ENCODE measurements at places on chromosomes 16 and 17.

- DNase-seq, result no peak
These were observed 44.8 kb upstream of the MSI2 start for GRCh38 chr17:57211543-57211942.

DNA sequence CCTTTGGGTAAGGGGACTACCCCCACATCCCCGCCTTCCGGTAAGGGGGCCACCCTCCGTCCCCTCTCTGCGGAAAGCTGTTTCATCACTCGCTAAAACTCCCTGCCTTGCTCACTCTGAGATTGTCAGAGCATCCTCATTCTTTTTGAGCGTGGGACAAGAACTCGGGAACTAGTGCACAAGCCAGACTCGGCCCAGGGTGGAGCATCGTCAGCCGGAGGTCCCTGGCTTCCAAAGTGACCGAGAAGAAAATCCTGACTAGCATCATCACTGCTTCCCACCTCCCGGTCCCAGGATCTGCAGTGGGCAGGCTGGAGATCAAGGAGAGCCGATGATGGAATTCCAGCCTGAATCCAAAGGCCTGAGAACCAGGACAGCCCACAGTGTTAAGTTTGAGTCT is 380.3 kb downstream of the SEC14L1 start:
- no peak for DNase-seq

GRCh38 chr17:15238057-15238456 is 27.1 kb downstream of the PMP22 start:
- DNase-seq, result no peak

DNA sequence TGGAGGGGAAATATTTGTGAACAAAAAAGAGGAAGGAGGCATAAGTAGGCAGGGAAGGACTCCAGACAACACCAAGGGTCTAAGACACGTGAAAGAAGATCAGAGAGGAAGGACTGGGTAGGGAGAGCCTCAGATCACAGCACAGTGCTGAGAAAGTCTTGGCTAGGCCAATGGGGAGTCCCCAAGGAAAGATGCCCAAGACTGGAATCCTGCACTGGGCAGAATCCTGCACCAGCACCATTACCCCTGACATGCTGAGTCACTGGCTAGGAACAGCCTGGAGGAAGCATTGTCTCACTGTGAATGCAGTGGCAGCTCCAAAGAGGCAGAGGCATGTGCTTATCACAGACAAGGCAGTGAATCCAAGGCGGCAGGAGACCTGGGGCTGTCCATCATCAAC is 19.2 kb downstream of the CLEC19A start:
- DNase-seq, result no peak

DNA sequence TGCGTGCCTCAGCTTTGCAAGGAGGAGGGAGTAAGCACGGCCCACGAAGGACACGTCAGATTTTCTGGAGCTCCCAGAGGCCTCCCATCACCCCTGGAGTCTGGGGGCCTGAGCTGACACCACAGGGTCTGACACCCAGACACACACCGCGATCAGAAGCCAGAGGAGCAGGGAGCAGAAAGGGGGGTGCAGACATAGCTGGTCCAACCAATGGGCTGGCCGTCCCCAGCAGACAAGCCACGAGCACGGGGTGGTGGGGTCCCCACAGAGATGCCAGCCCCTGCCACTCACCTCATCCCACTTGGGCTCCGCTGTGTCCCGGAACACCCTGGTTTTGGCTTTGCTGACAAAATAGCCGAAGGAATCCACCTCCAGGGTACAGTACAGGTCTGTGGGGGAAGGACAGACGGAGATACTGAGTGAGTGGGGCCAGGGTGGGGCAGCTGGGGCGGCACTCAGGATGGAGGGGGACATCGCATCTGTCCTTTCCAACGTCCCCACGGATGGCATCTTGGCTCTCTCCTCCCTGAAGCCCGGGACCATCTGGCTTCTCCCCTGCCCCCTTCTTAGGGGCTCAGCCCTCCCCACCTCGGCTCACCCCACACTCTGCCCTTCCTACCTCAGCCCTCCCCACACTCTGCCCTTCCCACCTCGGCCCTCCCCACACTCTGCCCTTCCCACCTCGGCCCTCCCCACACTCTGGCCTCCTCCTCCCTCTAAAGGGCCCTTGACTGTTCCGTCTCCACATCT is 53.5 kb downstream of the TIMM22 start:
- no peak for DNase-seq

DNA sequence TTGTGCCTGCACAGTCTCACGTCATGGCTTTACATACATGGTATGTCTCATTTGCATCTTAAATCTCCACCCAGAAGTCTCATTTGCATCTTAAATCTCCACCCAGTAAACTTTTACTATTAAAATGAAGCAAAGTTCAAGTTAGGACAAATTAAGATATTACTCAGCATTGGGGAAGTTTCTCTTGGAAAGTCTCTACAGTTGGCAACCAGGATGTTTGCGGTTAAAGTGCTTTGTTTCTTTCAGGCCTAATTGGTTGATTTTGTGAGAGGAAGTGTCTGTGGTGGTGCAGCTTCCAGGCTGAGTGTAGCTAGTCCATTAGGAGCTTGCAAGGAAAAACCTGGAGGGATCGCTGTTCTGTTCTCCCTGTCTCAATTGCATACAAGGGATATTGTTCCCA is 1373.3 kb upstream of the GOT2 start:
- DNase-seq, result no peak

GRCh38 chr16:53121043-53121620 is 66.3 kb downstream of the CHD9 start:
- DNase-seq, result no peak

DNA sequence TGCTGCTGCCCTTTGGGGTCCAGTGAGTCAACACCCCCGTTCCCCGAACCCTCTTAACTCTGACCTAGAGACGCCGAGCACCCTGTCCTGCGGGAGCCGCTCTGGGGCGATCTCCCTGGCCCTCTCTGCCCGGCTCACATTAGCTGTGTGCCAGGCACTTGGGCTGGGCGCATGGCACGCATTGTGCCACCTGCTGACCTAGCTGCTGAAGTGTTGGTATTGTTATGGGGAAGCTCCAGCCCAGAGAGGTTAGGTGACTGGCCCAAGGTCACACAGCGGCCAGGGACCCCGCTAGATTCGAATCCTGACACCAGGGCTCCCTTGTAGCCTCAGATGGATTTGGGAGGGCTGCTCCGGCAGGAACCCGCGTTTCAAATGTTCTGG is 1.1 kb downstream of the HSD17B1 start:
- no peak for DNase-seq

DNA sequence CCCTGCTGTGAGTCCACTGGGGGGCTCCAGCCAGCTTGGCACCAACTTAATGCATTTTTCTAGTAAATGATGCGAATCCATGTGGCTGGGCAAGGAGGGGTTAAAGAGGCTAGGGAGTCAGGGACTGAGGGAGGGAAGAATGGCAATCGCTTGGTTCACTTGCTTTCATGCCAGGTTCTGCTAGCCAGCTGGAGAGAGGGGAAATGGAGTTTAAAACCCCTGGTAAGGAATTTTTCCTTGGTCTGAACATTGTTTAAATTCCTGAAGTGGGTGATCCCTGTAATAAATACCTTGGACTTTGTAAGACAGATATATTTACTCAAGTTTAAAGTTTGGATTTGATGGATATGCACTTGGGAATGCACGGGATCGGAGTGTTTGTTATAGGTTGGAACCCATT is 22.8 kb downstream of the ANKFN1 start:
- DNase-seq, result no peak

- DNase-seq, result no peak
These were observed 1.6 kb downstream of the VAT1L start for GRCh38 chr16:77790009-77790372.

GRCh38 chr17:1829216-1829591 is 498 bp downstream of the SMYD4 start:
- DNase-seq, result no peak

- no peak for DNase-seq
These were observed 116.1 kb downstream of the C16orf95 start for GRCh38 chr16:87201052-87201451.

GRCh38 chr17:13736916-13737315 is 135.2 kb upstream of the HS3ST3A1 start:
- DNase-seq, result no peak

DNA sequence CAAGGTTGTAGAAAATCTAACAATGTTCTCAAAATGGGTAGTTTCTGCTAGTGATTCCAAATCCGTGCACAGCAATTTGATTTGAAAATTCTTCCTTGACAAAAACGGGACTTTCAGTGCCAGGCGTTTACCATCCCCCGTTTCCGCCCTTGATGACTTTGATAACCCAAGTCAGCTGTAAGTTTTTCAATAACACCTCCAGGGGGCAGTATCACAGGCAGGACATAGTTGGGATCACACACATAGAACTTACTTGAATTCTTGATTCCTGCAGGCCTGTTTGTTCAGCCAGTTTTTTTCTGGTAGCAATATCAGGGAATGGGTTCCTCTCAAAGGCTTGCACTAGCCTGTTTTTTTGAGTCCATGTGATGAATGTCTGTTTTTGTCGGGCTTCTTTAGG is 5.6 kb downstream of the DUXB start:
- no peak for DNase-seq

GRCh38 chr17:80419255-80419654 is 4.3 kb downstream of the ENDOV start:
- no peak for DNase-seq

DNA sequence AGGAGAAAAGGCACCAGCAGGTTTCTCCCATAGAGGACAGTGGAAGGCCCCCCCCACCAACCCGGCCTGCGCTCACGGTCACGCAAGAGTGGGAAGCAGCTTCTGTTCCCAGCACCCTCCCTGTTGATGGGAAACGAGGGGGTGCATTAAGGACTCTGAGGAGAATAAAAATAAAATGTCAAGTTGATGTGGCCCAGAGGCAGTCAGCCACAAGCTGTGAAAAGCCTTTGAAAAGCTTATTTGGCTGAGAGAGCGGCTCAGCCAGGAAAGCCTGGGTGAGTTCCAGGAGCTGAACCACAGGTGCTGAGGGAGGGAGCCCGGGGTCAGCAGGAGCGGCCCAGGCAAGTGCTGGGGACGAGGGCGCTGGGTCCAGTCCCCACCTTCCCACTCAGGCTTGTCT is 26.9 kb upstream of the SPATA32 start:
- no peak for DNase-seq

DNA sequence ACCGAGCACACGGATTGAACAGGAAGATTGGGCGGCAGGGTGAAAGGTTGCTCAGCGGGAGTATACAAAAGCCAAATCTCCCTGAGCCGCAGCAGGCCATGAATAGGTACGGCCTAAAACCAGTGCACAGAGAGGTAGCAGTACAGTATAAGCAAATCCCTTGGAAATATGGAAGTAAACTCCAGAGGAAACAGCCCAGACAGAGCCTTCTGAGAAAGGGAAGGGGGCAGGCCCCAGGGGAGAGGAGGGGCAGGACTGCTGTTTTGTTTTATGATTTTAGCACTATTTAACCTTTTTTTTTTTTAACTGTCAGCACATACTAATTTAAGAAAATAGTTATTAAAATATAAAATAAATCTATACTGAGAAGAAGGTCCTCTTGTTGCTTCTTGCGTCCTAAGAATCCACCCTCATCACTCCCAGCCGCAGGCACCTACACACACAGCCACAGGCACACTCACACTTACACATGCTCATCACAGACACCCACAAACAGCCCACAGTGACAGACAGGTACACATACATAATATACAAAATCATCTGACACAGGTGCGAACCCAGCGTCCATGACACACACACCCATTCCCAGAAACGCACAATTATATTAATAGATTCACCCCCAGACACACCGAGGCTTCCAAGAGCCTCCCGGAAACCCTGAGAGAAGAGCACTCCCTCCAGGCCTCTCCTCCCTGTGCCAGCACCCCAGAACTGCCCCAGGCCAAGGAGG is 12.8 kb downstream of the PLXDC1 start:
- DNase-seq, result no peak

GRCh38 chr16:55240888-55241287 is 83.1 kb upstream of the IRX6 start:
- DNase-seq, result no peak

- DNase-seq, result no peak
These were observed 123.0 kb downstream of the RPTOR start for GRCh38 chr17:80667462-80668277.

GRCh38 chr17:72535346-72535745 is 414.5 kb downstream of the SOX9 start:
- DNase-seq, result no peak

- no peak for DNase-seq
These were observed 14.2 kb downstream of the C16orf90 start for GRCh38 chr16:3480901-3481695.

- no peak for DNase-seq
These were observed 27.8 kb downstream of the ADAM11 start for GRCh38 chr17:44786551-44787081.

DNA sequence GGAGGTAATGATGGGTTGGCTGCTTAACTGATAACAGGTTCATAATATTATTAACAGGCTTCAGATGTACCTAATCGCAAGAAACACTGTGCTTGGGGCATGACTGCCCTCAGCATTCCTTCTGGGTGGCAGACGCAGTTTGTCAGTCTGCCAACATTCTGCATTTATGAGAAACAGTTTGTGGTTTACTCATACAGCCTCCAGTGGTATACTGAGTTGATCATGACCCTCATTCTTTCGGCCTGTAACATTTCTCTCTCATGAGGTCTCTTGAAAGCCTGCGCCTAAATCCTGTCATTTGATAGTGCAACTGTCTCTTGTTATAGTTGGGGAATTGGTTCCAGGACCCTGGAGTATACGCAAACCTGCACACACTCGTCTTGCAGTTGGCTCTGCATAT is 4.9 kb upstream of the RUSF1 start:
- DNase-seq, result no peak

DNA sequence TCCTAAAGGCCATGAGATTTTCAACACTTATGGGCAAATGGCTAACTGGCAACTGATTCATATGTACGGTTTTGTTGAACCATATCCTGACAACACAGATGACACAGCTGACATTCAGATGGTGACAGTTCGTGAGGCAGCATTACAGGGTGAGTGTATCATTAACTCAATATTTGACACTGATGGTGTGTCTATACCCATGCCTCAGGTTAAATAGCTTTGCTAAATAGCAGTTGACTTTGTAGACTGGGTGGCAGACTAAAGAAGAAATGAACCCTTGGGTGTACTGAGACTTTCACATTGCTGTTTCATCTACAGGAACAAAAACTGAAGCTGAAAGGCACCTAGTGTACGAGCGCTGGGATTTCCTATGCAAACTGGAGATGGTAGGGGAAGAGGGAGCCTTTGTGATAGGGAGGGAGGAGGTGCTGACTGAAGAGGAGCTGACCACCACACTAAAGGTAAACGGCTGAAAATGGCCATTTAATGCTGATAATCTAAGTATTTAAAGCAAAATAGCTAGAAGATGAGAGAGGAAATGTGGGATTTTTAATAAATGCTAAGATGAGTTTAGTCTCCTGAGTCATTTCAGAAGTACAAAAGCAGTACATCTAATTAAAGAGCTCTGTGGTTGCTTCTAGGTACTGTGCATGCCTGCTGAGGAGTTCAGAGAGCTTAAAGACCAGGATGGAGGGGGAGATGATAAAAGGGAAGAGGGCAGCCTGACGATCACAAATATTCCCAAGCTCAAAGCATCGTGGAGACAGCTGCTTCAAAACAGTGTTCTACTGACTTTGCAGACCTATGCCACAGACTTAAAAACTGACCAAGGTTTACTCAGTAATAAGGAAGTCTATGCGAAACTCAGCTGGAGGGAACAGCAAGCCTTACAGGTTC is 3.0 kb downstream of the SETD6 start:
- DNase-seq, result no peak

Measured in activated T-helper 9 cell treated with anti-CD3 and anti-CD28 coated beads, Interleukin-2, amount 50 U/mL, for 16 hours (primary cell).